Aorta (tissue), 5 donors: ENCODE measurements at places on chromosomes 6 and 20.

DNA sequence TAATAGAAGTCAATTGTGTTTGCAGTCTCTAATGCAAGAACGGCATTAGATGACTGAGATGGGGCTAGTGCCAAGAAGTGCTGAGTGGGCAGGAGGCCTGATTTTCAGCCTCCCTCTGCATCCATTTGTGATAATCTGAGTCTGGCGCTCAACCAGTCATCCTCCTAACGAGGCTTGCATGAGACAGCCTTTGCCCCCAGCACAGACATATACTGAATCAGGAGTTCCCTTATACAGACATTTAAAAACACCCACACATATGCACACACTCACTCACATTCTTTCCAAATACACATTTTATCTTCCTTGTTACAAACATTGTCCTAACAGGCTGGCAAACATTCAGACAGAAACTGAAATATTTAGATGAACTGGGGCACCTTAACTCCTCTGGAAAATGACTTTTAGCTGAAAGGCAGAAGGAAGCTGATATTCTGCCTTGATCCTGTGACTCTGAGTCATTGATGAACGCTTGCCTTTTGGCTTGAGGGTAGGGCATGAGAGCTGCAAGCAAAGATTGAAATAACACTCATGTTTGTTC lies 562.3 kb downstream of the DHX35 start:
- no peak for DNase-seq

- peak; percentile 55 for DNase-seq
Measured at GRCh38 chr6:46090115-46091079, 39.4 kb upstream of the ENPP4 start.

- no peak for DNase-seq
Measured at GRCh38 chr6:66605011-66605410, 898.0 kb upstream of the EYS start.

DNA sequence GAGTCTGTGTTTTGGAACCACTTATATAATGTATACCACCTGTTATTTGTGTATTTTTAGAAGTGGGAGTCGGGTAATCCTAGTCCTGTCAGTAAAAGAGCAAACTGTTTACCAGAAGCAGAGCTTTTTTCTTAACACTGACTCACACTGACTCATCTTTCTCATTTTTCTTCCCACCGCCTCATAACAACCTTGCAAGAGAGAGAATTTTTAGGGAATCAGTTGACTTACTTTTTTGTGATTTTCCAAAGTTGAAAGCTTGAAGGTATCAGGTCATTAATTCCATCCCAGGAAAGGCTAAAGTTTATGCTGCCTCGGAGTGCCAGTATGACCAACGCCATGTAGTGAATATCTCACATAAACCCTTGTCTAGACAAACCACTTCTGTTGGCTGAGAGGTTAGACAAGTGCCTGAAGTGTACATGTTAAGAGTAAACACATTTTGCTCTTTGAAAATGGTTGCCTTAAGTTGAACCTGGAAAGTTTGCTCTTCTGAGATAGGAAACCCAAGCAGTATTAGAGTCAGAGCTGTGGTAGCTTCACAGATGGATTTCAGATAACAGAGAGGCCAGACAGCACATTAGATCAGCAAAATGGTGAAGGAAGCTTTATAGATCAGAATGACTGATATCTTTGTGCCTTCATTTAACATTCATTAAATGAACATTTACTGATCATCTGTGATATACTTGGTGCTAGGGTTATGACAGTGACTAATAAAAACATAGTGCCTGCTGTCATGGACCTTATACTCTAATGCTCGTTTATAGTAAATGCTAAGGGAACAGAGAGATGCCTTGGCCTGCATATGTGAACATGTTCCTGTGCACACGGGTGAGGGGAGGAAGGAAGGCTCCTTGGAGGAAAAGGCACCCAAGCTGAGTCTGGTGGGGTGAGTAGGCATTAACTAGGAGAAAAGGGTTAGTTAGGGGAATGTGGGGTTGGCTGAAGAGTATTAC lies 29.1 kb upstream of the PKIG start:
- no peak for DNase-seq

GRCh38 chr6:82056567-82056966 lies 191.0 kb downstream of the IBTK start:
- DNase-seq, result no peak

- DNase-seq, result peak; percentile 71
Measured at GRCh38 chr6:125251516-125252220, 50.1 kb downstream of the HDDC2 start.

- no peak for DNase-seq
Measured at GRCh38 chr20:24588047-24588635, 118.7 kb downstream of the SYNDIG1 start.

DNA sequence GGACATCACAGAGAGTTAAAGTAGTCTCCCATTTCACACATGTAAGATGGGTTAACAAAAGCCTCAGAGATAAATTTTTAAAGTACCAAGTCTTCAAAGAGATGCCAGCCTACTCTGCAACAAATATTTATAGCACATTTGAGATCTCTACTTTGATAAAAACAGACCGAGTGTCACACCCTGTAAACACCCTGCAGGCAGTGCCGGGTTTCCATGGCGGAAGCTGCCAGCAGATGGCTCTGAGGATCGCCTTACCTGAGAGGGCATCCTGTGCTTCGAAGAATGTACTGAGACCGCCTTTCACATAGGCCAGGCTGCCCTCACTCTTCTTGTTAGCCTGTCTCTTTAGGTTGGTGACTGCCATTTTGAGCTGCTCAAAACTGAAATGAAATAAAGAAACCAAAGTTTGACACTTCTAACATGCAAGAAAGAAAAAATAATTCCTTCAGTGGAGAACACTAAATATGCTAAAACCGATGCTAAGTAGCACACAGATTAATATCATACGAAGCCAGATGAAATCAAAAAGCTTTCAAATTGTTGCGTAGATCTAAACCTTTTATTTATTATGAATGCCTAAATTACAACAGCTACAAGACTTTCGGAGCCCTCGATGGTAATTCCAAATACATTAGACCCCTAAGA lies 39.3 kb downstream of the HUS1B start:
- DNase-seq, result no peak

DNA sequence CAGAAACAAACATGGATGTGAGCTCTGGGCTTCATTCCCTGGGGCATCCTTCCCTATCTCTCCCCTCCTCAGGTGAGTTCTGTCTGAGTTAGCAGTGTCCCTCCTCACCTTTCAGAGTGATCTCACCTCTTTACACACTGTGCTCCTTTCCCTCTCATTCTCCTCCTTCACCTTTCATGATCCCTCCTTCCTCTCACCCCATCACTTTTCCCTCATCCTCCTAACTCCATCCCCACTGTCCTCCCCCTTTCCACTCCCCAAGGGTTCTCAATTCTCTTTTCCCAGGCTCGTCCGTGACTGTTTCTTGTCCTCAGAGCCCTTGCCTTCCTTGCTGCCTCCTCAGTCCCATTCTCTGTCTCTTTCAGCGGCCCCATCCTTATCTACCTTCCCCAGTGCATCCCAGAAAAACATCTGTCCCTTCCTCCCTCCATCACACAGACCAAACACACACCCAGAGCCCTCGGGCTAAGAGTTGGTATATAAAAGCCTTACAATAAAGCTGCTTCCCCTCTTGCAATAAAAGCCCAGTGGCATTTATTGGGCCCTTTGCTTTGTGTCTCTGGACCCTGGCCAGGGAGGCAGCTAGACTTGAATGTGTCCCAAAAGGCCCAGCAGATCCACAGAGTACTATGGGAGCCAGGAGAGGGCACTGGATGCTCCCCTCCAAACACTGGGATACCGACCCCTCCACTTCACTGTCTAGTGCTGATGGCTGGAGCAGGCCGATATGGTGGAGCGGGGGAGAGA lies 1.9 kb downstream of the RNF39 start:
- no peak for DNase-seq

DNA sequence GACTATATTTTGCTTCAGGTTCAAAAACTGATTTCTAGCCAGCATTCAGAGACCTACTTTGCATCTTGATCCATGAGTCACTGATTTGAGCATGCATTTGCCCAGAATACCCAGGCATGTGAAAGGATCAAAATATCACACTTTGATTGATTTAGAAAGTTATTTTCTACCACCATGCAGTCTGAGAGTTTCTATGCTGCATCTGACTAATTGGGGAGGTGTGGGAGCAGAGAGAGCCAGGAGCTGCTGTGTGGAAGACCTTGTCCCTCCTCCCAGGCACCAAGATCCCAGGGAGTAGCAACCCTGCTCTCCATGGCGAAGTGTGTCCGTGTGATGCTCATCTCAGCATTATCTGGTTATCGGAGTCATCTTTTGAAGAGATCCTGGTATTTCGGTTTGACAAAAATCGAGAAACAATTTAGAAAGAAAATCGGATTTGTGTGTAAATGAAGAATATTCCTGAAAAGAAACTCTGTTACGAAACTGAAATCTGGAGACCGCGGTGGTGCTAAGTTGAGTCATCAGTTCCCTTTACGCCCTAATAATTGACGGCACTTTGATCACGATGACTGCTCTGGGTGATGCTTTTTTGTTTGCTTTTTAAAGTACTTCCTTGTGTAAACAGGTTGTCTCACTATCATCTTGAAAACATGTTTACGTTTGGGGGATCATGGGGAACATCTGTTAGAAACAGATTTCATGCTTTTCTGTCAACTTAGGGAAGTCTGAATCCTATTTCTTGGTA lies 193.4 kb downstream of the BACH2 start:
- no peak for DNase-seq

GRCh38 chr20:25399037-25399430 lies 8.4 kb upstream of the ABHD12 start:
- DNase-seq, result no peak

DNA sequence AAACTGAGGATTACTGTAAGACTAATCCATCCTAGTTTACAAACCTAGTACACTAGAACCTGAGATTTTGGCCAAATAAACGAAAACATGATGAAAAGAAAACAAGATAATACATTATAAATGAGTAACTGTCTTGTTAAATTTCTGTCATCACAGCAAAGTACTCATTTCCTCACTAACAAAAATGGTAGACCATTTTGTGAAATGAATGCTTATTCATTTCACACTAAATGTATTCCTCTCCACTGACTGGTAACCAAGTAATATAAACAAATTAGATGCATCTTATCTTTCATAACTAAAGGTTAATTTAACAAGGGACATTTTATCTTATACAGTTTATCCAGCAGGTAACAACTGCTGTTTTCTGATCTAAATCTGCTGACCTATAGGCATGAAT lies 143.7 kb downstream of the REV3L start:
- DNase-seq, result no peak

DNA sequence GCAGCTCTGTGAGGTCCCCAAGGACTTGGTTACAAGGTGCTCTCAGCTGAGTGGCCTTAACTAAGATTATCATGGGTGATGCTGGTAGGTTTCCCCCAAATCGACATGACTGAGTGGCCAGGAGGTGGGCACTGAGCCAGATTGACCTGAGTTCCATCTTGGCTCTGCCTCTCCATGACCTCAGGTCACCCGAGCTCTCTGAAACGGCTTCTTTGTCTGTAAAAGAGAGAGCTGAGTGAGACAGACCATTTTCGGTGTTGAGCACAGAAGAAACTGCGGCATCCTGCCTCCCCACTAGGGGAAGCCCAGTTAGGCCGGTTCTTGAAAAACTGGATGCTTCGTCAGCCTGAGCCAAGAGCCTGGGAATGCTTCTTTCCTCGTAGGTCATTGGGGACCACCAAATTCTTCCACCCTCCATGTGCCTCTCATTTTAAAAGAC lies 14.1 kb upstream of the STX16 start:
- DNase-seq, result no peak

DNA sequence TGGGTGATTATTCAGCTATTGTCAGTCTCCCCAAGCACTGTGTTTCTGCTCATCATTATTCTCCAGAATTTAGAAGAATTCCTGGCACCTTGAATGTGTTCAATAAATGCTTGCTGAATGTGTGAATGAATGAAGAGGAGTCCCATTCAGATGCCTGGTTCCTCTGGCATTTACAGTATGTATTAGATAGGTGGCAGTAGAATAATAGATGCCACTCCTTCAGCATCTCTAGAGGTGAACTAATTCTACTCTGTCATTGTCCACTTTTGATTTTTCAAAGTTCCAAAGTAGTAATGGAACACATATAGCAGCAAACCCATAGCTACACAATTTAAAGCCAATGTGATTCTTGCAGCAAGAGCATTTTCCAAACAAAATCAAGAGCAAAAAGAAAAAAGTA lies 118.9 kb upstream of the CEP162 start:
- DNase-seq, result no peak

DNA sequence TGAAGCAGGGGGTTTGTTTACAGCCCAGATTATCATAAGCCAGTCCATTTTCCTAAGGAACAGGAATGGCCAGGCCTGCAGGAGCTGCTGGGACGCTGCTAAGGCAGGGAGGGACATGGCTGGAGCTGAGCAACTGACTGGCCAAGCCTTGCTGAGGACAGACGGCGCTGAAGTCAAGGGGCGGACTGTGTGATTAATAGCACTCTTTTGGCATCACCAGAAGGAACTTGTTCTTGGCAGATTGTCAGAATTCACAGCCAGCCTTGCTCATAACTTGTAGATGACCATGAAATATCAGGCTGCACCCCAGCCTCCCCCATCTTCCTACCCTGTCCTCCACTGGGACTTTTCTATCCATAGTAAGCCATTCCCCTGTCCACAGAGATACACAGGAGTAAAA lies 218.8 kb upstream of the RNF24 start:
- DNase-seq, result peak; percentile 86

GRCh38 chr20:10984913-10985312 lies 311.1 kb upstream of the JAG1 start:
- DNase-seq, result no peak

DNA sequence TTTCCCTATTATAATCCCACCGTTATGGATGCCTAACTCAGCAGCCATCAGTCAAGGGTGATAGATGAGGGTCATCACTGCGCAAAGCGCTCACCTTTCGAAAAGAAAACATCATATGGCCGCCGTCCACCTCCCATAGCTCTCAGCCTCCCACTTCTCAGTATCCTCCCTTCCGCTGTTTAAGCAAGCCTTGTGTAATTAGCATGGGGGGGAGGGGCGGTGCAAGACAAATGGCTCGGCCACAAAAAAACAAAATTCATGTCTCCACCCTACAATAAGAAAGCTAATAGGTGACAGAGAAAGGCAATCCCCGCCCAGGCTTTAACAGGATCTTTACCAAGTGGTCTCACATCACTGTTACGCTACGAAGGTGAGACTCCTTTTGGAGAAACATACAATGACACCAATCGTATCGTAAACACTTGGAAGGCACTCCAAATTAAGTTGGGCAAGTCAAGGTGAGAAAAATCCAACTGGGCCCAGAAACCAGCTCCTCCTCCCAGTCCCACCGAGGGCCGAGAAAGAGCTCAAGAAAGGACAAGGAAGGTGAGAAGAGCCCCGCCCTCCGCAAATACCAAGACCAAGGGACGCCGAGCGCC lies 645 bp downstream of the DDX39B start:
- DNase-seq, result peak; percentile 84

DNA sequence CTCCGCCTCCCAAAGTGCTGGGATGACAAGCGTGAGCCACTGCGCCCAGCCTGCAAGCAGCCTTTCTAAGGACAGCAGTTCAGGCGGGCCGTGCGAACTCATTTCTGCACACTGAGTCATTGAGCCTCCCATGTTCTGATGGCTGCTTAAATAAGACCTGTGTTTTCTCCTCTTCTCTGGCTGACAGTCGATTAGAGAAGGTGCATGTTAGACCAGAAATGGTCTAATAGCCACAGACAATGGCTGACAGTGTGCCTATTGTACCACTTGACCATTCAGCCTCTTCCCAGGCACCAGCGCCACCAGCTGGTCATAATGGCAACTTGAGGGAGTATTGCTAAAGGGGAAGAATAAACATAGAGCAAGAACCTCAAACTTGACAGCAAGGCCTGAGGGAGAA lies 6.2 kb downstream of the CST11 start:
- DNase-seq, result no peak
